ENCODE measurements at places on chromosomes 11 and 22.

- no peak for DNase-seq
These were observed 130.5 kb downstream of the GRIA4 start for GRCh38 chr11:105740164-105740903.

DNA sequence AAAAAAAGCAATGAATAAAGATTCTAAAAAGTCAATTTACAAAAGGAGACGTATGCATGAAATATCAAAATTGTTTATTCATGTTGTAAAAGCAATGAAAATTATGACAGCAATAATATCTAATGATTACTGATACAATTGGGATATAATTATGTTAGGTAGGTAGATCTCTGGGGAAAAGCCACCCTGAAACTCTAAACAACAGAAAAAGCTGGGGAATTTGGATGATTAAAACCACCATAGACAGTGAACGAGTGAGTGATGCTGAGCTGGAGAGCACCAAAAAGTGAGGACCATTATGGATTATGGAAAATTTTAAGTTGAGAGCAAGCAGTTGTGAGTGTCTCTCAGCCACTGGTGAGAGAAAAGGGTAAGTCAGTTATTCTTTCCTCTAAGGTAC lies at the start of gene OR10G8:
OR10G8 (plus strand) TSS at position 301 of the 400 bp plus-strand sequence. CDS start 2,825 bp downstream, outside the sequence.
- no peak for DNase-seq

DNA sequence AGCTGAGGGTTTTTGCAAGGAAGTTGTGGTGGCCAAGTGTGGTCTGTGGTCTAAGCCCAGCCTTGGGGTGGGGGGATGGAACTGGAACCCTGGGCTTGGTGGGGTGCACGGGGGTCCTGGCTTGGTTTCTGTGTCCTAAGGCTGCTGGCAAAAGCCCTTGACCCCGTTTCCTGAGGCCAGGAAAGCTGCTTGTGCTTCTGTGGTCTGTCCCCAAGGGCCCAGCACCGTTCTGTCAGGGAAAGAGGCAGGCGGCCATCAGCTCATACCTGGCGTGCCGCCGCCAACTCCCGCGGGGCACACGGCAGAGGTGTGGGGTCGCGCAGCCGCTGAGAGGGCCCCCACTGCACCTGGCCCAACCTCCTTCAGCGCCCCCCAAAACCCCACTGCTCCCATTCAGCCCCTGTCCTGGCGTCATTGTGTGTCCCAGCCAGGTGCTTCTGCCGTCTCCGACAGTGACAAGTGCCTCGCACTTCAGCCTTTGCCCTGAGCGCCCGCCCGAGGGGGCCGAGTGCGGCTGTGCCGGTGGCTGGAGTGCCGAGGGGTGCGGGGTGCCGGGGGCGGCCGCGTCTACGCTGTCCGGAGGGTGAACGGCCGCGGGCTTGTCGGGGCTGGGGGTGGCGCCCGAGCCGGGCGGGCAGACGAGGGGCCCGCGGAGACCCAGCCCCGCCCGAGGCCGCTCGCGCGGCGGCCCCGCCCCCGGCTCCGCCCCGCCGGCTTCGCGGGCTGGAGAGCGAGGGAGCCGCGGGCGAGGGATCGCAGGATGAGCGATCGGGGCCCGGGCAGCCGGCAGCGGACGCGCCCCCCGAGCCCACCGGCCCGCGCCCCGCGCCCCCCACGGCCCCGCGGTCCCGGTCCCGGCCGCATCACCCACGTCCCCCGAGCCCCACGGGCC lies at the start of gene CNIH2:
CNIH2 (plus strand) TSS at position 705 of the 892 bp plus-strand sequence. CDS start 282 bp downstream, outside the sequence.
- peak; percentile 69 for DNase-seq

- DNase-seq, result no peak
These were observed 147.8 kb downstream of the ENTHD1 start for GRCh38 chr22:39745789-39746188.

- DNase-seq, result peak; percentile 58
These were observed 224.6 kb downstream of the MN1 start for GRCh38 chr22:27576815-27577573.

- no peak for DNase-seq
These were observed 37.1 kb upstream of the NNMT start for GRCh38 chr11:114259124-114259526.

DNA sequence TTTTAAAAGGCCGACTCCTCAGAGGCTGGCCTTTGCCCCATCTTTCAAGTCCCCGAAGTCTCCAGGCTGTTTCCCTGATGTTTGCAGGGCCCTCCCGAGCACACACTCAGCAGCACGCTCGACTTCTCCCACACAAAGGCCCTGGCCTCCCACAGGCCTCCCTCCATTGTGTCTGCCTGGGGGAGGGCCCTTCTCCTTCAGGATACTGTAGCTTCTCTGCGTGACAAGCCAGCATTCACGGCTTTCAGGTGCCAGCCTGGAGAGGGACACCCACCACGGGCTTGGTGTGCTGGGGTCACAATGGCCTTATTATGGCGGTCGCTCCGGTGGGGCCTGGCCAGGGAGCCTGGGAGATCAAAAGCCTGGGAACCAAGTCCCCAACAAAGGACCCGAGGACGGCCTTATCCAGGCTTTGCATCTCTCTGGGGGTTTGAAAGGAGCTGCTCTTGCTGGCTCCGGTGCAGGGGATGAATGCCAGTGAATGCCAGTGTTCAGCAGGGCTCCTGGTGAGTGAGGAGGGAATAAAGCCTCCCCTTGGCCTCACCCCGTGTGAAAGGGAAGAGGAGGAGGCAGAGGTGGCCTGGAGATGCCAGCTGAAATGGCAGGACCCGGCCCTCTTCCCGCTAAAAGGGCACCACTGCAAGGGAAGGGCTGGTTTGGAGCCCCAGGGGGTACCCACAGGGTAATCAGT lies 55.0 kb downstream of the TRAF6 start:
- DNase-seq, result no peak

DNA sequence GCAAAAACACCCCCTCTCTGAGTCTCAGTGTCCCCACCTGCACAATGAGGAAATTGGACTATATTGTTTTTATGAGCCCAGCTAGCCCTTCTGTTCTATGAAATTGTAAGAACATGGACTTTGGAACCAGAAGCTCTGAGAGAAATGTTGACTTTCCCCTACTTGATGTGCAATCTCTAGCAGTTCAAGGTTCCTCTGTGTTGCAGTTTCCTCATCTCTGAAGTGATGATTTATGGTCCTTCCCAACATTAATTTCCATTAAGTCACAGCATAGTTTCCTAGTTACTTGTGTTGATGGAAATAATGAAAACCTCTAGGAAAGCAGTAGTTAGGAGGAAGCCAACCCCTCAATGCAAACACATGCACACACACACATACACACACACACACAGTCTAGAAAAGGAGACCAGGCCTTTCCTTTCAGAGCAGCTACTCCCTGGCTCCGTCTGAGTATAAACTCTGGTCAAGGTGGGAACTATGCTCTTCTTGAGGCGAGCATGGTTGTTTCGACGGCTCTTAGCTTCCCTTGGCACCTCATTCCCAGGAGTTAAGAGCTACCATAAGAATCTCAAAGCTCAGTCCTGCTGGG lies 518.4 kb downstream of the SOX6 start:
- no peak for DNase-seq

DNA sequence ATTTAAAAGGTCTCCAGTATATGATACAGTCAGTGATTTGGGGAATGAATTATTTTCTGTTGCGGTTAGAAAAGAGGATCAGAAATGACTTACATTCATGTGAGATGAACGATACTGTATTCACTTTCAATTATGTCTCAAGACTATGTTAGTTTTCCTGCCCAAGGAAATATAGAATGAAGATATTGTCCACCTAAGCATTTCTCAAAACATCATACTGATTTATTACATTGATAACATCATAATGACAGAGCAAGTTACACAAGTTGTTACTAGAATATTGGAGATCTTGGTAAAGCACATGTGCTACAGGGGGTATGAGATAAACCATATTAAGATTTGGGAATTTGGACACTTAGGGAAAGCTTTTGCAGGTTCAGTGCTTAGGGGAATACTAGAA lies 67.8 kb upstream of the OR9G4 start:
- no peak for DNase-seq

Data from hepatic stellate cell (primary cell).